C1 segment of cervical spinal cord (tissue), 14 donors: ENCODE measurements at places on chromosomes 5 and 9.

DNA sequence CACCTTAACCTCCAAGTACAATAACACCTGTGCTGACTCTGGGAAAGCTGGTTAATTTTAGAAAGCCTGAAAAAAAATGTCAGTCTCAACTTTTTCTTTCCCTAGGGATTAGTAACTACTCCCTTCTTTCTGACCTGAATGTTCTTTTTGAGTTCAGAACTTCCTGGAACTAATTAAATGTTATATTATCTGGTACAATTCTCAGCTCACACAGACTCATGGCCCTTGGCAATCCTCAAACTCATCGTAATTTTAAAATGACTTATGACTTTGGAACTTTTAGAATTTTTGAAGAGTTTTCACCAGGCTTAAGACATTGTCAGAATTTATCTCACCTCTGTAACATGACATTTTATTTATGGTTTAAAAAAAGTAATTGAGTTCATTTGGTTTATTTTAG lies 315.0 kb downstream of the FER start:
- no peak for DNase-seq

DNA sequence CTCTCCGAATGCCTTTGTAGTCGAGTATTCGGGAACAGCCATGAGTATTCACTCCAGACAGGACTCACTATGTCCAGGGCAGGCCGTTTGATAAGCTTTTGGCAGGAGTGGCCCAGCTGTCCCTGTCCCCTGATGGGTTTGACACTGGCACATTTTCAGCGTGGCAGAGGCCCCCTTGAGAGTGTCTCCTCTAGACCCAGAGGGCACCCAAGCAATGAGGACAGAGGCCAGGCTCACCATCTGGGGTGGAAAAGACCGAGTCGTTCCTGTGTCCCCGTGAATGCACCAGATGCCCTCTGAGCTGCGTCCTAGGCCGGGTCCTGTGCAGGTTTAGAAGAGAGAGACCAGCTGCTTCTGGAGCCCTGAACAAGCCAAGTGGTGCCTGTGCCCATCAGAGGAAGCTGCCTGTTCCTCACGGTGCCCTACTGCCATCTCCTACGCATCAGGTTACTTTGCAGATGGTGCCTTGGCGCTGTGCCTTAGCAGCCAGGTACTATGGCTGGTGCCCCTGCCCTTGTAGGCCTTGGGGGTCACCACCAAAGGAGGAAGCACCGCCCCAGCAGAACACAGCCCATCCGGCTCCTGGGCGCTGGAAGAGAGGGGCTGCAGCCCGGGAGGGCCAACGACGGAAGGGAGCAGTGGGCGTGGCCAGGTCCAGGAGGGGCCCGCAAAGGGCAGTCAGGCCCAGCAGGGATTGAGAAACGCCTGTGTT lies 42.4 kb downstream of the LRSAM1 start:
- DNase-seq: no peak

DNA sequence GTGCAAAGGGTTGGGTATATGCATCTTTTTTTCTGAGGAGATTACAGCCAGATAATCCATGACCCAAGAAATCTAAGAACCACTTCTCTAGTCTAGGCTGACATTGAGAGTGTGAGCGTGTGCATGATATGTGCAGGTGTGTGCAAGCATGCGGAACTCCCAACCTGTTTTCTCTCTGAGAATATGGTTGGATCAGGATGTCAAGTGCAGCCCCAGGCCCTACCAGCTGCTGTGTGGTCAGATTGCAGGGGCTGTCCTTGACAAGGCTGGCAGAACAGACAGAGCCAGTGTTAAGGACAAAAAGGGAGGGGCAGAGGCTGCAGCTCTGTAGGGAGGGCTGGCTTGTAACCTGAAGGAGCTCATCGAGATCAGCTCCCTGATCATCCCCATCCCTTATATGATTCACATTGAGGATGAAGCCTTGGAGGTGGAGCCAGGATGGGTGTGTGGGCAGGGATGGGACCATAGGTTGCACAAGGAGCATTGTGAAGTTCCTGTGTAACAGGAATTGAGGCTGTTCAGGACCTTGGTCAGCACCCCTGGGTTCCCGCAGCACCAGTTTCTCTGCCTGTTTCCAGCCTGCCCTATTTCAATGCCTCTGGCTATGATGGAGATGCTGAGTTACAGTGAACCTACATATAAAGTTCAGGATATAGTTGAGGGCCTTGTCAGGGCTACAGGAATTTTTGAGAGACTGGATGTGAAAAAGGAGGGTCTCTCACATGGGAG lies 52.6 kb upstream of the ARAP3 start:
- DNase-seq: no peak

GRCh38 chr9:85009251-85009650 lies 339.7 kb downstream of the NTRK2 start:
- DNase-seq: no peak

GRCh38 chr9:33244137-33244784 lies 4.3 kb downstream of the SPINK4 start:
- DNase-seq: no peak

GRCh38 chr9:86842573-86842972 lies 104.7 kb downstream of the GAS1 start:
- no peak for DNase-seq

DNA sequence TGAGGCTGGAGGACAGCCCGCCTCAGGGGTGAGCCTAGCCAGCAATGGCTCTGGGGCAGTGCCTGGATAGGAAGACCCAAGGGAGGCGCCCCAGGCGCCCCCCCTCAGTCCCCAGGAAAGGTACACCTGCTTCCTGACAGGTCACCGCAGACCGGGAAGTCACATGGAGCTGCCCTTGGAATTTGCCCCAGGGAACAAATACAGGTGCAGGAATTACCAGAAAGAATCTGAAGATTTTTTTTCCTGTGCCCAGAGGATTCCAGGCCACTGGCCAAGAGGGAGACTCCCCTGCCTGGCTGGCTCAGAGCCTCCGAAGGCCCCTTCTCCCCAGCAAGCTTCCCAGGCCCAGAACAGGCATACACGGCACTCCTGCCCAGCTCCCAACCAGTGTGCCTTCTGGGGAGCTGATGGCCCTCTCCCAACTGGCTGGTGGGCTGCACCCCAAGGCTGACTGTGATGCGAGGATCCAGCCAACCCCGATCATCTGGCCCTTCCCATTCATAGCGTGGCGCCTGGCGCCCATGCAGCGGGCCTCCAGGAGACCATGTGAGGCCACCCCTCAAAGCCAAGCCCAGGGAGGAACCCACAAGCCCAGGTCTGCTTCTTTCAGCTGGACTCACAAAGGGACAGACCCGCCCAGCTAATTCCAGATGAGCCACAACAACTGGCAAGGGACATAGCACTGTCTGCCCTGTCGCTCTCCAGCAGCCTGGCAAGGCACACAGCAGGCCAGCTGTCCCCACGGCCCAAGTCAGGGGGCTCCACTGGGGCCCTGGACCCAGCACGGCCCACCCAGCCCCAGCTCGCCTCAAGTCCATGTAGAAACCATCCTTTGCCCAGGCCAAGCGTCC lies 2.3 kb downstream of the TPRN start:
- no peak for DNase-seq

DNA sequence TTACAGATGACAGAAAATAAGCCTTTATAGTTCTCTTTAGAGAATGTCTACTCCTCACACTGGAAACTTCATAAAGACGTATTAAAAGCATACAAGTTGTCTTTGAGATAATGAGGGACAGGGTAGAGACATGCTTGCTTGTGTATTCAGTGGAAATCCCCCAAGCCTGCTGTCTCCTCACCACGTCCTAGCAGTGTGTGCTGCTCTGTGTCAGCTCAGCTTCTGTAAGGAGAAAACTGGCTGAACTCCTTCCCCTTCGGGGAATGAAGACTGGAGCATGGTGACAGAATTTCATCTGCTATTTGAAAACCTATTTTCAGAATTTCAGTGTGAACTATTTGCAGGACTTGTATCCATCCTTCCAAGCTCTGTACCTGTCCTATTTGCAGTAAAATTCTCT lies 9.4 kb downstream of the OR2V2 start:
- DNase-seq: no peak

GRCh38 chr5:22242532-22242931 lies 610.6 kb downstream of the CDH12 start:
- DNase-seq: no peak

- DNase-seq: no peak
These were observed 48.5 kb downstream of the RFX3 start for GRCh38 chr9:3477236-3477834.

DNA sequence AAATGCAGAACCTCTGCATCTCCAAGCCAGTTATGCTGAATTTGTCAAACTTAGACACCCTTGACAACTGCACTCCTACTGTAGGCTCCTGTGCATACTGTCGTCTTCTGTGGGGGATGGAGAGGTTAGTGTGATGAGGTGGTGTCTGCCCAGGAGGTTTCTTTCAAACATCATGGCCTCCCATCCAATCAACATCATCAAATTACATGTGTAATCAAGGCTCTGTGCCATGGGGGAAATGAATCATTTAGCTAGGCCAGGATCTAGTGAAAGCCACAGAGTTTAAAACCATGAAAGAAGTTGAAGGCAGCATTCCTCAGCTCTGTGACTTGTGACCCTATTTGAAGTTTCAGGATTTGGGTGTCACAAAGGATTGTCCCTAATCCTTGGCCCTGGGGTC lies 240.6 kb downstream of the MARCHF11 start:
- DNase-seq: no peak
